ENCODE measurements at places on chromosomes 12 and 14.

DNA sequence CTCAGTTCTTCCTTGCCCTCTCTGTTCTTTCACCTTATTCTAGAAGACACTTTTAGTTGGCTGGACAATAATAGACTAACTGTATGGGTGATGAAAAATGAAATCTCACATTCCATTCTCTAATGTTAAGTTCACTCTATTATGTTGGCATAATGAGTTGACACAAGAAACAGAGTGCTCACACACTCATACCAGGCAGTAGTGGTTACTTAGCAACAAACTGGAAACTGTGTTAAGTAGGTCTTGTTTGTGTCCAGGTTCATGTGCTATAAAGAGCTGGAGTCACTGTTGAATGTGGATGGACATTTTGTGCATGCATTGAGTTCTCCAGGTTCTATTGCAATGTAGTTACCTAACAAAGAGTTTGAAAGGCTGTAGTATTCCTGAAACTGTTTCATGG, 16.9 kb upstream of the PPP4R4 start:
- no peak for DNase-seq

DNA sequence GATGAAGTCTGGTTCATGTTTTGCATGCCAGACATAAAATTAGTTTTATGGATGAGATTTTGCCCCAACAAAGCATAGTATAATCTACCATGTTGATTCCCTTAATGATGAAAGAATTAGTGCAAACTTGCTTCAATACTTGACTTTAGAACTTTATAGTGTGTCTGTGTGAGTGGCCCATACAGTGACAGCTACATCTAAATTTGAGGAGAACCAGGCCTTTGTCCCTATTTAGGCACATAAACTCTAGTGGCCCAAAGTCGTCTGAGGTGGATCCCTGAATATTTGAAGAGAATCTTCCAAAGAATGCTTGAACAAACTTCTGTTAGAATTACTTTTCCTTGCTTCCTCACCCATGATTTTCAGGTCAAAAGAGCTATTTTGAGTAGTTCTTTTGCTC, 70.4 kb downstream of the POLR3B start:
- no peak for DNase-seq

- DNase-seq, result no peak
These were observed 53.2 kb downstream of the ERC1 start for GRCh38 chr12:1044199-1044598.

GRCh38 chr14:73295198-73295796, 58.0 kb downstream of the PAPLN start:
- DNase-seq, result peak; percentile 48

GRCh38 chr14:75295061-75295461, 16.4 kb downstream of the FOS start:
- DNase-seq, result no peak

DNA sequence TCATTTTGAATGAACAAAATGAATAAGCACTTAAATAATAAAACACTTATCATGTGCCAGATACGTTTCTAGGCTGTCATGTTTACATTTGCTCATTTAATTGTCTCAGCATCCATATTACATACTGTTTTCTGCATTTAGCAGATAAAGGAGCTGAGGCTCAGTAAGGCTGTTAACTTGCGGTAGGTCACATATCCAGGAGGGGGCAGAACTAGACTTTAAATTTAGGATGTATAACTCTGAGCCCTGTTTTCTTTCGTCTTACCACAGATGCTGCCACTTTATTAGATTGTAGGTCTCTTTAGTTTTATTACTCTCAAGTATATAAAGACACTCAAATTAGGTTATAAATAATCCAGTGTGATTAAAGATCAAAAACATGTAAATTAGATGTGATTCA, 17.7 kb downstream of the IRAK4 start:
- DNase-seq, result no peak

- no peak for DNase-seq
These were observed 1883.7 kb upstream of the FLRT2 start for GRCh38 chr14:83646228-83646627.

- no peak for DNase-seq
These were observed 42.9 kb downstream of the IFNG-AS1 start for GRCh38 chr12:68031881-68032739.

GRCh38 chr14:81245771-81246170, 25.0 kb upstream of the GTF2A1 start:
- no peak for DNase-seq

DNA sequence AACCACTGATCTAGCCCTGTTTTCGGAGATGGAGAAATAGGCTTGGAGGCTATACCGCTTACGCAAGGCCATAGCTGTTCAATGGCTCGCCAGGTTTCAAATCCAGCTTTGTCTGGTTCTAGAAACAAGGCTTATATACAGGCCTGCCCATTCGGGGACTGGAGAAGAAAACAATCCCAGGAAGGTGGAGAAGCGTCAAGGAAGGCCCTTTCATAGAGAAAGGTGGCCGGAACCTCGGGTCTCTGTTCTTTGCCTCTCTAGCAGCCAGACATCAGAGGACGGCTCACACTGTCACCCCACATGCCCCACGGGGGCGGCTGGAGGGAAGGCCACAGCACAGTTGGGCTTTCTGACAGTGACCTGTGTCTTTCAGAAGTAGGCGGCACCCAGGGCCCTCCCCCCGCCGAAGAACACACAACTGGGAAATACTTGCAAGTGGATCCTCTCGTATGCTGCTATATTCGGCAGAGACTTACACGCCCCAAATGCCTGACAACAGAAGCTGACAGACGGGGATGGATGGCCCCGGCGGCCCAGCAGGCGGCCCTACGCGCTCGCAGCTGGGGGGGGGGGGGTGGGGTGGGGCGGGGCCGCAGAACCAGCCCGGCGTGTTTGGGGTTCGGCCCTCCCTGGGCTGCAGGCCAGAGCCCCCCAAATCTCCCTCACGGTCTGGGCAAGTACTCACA, 4.5 kb upstream of the SETD1B start:
- DNase-seq, result no peak

All from glomerular endothelial cell (primary cell).